ENCODE measurements at places on chromosomes 5 and 9.

- no peak for DNase-seq
These were observed 73.2 kb downstream of the PIK3R1 start for GRCh38 chr5:68288707-68289134.

GRCh38 chr5:31269259-31269658 lies 75.8 kb downstream of the CDH6 start:
- no peak for DNase-seq

GRCh38 chr5:122222580-122222979 lies 89.5 kb upstream of the SNCAIP start:
- DNase-seq, result no peak

DNA sequence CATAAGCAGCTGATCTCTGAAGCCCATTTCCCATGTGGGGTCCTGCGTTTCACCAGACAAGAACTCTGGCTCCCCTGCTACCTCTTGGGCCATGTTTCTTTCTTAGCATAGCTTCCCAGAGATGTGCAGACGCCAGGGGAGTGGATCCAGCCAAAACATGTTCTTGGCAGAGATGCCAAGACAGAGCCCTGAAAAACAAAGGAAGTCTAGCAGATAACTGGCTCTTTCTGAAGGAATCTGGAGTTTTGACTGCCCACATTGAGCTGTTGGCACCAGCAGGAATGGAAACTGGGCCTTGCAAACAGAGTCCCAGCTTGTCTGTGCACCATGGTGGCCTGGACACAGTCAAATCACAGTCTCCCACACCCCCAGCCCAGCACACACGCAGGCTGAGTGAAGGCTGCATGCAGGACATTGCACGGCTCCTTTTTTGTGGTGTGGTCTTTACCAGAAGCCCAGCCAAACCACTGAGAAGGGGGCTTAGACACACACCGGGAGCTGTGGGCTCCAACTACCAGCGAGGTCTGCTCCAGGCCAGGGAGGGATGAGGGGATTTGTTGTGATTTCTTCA lies 114.7 kb downstream of the SNX18 start:
- DNase-seq, result no peak

- no peak for DNase-seq
These were observed 206.4 kb downstream of the AOPEP start for GRCh38 chr9:94932652-94933510.

DNA sequence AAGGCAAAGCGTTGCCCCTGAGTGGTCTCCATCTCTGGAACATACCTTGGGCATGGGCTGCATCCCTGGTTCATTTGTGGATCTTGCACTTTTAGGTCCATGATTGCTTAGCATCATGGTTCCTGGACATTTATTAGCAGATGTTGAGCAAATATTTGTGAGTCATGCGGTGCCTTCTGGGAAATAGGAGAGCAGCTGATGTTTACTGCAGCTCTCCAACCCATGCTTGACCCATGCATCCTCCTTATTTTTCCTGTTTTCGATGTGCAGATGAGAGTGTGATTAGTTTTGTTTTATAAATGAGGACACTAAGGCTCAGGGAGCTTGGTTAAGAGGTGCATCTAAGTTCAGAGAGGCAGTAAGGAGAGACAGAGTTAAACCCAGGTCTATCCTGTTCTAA lies 253.7 kb downstream of the ICE1 start:
- DNase-seq, result no peak

GRCh38 chr5:57172466-57173318 lies 1.2 kb upstream of the GPBP1 start:
- DNase-seq, result no peak

DNA sequence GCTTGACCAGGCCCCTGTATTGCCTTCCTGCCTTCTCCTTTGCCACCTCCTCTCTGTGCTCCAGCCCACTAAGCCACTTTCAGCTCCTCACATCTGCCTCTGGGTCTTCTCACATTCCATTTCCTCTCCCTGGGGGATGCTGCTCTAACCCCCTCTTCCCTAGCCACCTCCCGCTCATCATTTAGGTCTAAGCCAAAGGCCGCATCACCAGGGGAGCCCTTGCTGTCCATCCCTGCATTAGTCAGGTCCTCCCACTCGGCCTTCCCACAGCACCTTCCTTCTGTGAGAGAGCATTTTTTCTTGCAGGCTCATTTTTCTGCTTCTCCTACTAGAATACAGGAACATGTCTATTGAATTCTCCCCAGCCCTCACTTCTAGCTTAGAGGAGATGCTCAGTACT lies 72.6 kb upstream of the GALNT10 start:
- DNase-seq, result no peak

Data from DMS153 (cell line).